ENCODE measurements at places on chromosomes 4 and X.
A peak's percentile ranks its signal among the peaks of the same experiment; 100 is the strongest.

- DNase-seq: no peak
Observed at GRCh38 chr4:7860600-7861163, 79.0 kb downstream of the AFAP1 start.

DNA sequence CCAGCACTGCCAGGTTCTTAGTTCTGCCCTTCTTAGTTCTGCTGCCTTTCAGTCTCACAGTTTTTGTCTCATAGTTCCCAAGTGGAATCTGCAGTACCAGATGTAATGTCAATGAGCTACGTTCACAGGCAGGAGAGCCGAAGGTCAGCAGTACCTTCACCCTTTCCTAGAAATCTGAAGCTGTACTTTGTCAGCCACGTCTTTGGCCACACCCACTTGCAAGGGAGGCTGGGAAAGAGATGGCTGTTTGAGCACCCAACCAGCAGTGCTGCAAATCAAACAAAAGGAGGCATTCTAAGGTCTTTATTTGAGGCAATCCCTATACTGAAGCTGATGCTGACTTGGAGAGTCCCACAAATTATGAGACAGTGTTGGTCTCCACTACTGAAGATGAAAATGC is 199.1 kb upstream of the NPY2R start:
- no peak for DNase-seq

GRCh38 chrX:150649096-150649870 is 43.9 kb upstream of the MTMR1 start:
- no peak for DNase-seq

GRCh38 chrX:1673337-1673736 is 58.5 kb downstream of the ASMT start:
- DNase-seq: peak; percentile 8

DNA sequence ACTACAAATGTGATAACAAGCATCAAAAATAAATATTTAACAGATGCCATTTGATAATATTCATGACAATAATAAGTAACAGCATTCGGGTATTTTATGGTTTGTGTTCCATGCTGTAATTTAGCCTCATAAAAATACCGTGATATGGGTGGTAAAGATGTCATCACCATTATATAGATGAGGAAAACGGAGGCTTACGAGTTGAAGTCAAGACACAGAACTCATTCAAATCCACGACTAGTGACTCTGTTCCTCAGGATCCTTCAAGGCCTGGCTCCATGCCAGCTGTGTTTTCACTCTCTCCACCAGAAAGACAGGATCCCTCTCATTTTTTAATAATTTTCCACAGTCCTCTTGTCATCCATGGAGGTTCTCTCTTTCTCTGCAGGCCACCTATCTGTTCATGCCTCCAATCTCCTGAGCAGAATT is 94.5 kb downstream of the APBB2 start:
- DNase-seq: no peak

DNA sequence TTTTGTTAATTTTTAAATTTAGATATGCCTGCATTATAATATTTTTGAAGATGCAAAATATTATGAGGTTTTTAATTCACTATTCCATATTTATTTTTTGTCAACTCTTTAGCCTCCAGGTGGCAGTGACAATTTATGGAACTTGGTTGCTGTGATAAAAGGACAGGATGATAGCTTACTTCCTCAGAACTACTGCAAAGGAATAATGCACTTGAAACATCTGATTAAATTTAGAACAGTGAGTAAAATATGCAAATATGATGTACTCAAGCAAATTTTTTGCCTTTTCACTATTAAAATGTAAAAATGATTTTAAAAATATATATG is 45.1 kb downstream of the SPATA4 start:
- DNase-seq: no peak

DNA sequence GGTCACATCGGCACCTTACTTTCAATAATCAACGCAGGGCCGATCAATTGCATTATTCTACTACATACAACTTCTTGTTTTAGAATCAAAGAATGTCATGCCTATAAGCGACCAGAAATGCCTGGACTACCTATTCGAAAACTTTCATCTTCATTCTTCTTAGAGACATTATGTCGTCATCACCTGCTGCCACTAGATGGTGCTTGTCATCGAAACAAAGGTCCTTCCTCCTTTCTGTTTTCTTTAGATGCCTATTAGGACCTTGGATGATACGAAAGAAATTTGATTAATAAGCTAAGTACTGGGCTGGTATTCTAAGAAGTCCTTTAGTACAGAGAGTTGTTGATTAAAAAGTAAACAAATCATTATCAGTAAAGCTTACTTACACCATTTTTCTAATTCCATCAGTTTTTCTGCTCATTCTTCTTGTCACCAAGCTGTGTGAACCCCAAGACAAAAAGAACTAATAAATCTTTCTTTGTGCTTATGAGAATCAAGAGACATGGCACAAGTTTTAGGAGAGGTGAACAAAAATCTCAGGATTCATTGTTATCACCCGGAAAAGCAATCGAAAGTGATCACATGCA is 154.5 kb upstream of the SLC4A4 start:
- DNase-seq: peak; percentile 54

DNA sequence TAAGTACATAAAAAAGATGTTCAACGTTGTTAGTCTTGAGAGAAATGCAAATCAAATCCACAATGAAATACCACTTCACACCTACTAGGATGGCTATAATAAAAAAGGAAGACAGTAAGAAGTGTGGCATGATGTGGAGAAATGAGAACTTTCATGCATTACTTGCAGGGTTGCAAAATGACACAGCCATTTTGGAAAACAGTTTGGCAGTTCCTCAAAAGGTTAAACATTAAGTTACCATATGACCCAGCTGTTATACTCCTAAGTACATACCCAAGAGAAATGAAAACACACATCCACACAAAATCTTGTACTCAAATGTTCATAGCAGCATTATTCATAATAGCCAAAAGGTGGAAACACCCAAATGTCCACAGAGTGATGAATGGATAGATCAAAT is 25.8 kb upstream of the LIMCH1 start:
- no peak for DNase-seq

DNA sequence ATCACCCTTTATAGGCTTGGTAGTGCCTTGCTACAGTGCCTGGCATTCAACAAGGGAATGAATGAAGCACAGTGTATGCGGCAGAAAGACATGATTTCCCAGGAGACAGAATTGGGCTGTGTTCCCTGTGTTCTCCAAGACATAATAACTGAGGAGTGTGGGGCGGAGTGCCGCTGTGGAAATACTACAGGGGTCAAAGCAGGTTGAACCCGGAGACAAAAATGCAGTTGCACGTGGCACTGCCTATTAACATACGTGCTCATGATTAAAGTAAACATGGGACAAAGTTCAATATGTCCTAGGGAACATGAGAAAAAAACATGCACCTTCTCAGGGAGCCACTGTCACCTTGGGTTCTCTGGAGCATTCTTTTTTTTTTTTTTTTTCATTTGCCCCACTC is 820.8 kb downstream of the RPA4 start:
- DNase-seq: no peak

- DNase-seq: no peak
Observed at GRCh38 chr4:18880871-18881270, 859.3 kb upstream of the LCORL start.

DNA sequence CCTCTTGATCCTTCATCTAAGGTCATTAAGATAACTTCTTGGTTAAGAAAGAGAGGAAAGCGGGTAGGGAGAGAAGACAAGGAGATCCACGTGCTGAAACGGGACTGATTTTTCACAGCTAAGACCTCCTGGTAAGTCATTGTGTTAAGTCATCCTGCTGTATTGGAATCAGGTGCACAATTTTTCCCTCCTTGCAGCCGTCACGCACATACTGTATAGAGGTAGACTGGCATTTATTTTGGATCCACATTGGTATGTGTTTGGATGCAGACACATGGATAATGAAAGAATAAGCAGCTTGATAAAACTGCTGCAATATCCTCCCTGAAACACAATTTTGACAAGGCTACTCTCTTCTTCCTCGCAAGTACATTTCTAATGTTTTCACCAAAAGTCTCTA is 60.1 kb upstream of the NAP1L5 start:
- no peak for DNase-seq

GRCh38 chrX:48153769-48154168 is 23.3 kb downstream of the SPACA5B start:
- DNase-seq: no peak

- DNase-seq: no peak
Observed at GRCh38 chr4:6328526-6328925, 58.9 kb downstream of the WFS1 start.

DNA sequence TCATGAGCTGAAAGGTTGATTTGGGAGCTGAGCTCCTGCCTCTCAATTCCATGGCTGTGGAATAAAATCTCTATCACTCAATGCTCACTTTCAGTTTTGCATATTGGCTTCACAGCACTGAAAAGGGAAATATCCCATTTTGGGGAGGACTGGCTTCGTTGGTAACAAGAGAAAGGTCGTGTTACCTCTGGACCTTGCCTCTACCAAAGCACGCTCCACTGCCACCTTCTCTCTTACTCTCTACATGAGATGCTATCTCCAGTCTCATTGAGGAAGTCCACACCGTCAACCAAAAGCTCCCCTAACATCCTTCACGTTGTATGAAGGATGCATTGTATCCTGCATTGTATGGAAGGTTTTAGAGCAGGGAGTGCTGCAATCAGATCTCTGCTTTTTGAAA is 195.0 kb upstream of the LDB2 start:
- DNase-seq: no peak

DNA sequence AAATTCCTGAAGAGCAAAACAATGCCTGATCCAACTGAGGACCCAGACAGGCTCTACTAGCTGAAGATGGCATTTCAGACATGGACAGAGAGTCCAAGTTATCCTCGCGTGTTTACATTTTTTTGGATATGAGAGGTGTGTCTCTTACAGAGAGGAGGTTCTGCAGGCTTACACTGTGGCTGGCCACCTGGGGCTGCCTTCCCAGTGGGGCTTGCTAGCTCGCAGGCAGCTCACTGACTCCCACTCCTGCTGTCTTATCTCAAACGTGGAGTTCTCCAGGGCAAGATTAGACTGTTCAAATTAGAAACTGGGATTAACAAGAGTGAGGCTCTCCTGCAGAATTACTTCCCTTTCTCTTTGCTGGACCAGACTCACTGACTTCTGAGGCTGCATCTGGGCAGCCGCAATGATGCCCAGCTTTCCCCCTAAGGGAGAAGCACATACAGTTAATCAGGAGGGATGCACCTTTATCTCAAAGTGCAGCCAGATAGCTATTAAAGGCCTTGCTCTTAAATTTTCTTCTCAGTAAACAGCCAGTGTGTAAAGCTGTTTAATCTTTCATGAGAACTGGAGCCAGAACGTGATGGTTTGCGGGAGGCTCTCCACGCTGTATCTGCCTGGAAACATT is 123.0 kb downstream of the ENPP6 start:
- no peak for DNase-seq

GRCh38 chr4:10184041-10184440 is 67.4 kb upstream of the WDR1 start:
- no peak for DNase-seq

GRCh38 chr4:27720010-27720766 is 859.5 kb downstream of the STIM2 start:
- no peak for DNase-seq

DNA sequence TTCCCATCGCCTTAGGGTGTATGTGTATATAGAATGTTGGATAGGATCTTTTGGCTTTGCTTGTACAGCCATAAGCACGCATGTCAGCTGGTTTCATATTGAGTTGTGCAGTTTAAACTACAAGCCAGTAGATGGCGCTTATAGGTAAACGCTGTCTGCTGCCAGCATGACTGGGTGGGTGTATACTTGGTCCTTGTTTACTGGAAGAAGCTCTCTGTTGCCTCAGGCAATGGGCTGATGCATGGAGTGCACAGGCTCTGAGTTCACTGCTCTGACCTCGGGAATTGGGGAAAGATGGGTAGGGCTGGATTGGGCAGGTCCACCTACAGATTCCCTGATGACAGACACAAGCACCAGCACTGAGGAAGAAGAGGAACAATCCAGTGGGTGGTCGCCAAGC is 831.5 kb downstream of the STIM2 start:
- DNase-seq: no peak

GRCh38 chr4:141871086-141871770 is 234.8 kb downstream of the IL15 start:
- DNase-seq: no peak

DNA sequence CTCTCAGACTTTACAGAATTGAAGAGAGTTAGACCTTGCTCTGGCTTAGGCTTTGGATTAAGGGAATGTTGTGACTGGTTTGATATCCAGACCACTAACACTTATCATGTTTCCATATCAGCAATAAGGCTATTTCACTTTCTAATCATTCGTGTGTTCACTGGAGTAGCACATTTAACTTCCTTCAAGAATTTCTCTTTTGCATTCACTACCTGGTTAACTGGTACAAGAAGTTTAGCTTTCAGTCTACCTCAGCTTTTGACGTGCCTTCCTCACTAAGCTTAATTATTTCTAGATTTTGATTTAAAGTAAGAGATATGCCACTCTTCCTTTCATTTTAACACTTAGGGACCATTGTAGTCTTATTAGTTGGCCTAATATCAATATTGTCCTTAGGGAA is 62.6 kb downstream of the CASP6 start:
- DNase-seq: no peak

GRCh38 chr4:174222266-174222872 is 61.1 kb downstream of the FBXO8 start:
- no peak for DNase-seq

GRCh38 chr4:62474802-62475201 is 1274.7 kb downstream of the ADGRL3 start:
- no peak for DNase-seq

DNA sequence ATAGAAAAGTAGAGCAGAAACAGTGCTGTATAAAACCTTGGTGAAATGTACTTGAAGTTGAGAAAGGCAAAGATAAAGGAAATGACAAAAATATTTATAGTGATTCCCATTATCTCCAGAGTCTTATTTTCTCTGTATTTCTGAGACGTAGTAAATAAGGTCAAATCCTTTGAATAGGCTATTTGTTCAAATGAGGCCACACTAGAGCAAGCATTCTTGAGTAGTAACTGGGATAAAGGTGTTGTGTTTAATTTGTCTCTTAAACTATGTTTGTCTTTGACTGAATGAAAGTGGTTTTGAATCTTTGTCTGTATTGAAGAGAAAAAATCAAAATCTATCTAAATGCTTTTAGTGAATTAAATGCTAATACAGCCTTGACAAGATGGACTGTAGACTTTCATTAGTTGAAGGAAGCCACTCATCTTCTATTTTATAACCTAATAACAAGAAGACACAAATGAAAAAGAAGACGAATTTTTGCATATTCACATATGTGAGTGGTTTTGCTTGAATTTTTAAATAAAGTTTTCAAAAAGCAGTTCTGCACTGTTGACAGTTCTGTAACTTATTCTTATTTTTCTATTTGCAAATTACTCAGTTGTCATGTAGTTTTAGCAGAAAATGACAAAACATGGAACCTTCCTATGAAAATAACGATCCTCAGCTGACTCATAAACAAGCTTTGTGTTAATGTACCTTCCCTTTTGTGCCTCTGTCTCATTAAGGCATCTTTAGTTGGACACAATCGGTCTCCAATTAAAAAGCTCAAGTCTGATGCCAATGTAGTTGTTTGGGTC is 94.8 kb upstream of the PCDH18 start:
- DNase-seq: no peak

- no peak for DNase-seq
Observed at GRCh38 chr4:150318971-150319370, 240.7 kb downstream of the DCLK2 start.

- no peak for DNase-seq
Observed at GRCh38 chr4:116705466-116705865, 379.9 kb downstream of the TRAM1L1 start.
